ENCODE measurements at places on chromosomes 2 and 18.

- DNase-seq = no peak
These were observed 66.9 kb downstream of the HS1BP3 start for GRCh38 chr2:20584045-20584398.

DNA sequence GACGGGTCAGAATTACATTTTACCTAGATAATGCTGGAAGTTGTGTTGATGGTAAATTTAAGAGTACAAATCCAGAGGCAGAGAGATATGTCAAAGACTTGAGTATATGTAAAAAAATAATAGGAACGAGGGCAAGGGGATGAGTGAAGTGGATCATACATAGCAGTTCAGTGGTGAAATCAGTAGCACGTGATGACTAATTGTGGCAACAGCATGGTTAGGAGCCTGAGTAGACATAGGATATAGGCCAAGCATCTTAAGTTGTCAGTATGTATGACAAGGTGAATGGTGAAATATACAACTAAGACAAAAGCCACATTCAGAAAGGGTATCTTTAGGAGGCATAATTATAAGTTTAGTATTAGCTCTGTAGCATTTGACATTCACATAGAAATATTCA, 826.5 kb upstream of the PIK3C3 start:
- DNase-seq = no peak

DNA sequence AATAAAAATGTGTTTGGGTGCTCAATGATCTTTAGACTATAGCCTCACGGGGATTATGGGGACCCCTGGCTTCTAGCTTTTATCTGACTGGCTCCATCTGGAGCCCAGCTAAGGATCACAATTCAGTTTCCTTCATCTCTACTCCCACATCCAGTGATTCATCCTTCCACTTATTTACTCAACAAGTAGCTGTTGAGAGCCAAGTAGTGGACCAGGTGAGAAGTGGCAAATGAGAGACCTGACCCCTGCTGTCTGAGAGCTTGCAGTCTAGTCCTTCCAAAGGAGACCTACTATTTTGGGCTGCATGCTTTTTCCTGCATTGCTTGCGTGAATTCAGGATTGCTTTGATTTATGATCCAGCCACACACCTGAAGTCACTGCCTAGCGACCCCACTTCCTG, 10.7 kb upstream of the DSG3 start:
- no peak for DNase-seq

DNA sequence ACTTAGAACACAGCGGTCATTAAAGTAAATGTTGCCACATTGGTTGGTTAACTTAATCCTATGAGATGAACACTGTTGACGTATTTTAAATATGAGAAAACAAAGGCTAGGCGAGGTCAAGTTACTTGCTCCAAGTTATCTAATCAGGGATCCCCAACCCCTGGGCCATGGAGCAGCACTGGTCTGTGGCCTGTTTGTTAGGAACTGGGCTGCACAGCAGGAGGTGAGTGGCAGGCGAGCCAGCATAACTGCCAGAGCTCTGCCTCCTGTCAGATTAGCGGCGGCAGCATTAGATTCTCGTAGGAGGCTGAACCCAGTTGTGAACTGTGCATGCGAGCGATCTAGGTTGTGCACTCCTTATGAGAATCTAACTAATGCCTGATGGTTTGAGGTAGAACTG, 878.9 kb downstream of the CPS1 start:
- no peak for DNase-seq

DNA sequence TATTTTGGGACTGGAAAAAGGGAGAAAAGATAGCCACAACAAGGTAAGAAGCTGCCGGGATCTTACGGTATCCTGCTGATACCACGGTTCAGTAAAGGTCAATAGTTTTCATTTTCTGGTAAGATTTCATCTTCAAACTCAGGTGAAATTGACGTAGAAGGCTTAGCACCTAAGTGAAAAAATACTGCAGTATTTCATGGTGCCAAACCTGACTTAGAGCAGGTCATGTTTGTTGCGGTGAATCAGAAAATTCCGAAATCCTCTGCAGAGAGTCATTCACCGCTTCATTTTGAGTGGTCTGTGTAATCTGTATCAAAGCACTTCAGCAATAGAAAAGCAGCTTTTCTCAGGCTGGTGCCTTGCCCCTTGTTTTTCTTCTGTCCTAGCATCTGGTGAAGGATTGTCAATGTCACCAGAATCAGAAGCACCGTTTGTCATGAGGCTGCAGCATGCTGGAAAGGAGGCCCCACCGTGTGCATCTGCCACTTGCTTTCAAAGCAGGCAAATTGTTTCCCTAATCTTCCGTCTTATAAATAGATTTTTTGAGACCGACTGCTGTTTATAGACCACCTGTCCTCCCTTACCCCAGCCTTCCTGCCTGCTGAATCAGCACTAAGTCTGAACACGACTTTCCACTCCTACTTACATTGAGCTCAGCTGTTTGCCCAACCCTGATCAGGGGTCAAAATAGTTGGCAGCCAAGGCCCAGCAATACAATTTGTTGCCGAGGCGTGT, 156.3 kb downstream of the EML6 start:
- no peak for DNase-seq

- DNase-seq = no peak
These were observed 109.7 kb downstream of the RGPD3 start for GRCh38 chr2:106358521-106358920.

DNA sequence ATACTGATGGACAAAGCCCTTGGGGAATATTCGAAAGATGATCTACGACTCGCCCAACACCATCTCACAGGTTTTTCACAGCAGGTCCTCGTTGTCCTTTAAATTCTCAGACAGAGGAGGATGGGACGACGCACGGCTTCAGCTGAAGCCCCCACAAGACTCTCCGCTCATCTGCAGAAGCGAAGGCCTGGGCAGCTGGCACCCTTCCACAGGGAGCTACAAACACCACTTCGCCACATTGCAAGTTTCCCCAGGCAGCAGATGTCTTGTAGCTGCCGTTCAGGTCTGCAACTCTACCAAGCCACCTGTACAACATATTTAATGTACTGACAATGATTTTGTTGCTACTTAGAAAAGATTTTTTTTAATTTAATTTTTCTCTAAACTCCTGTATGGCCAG, 642.9 kb downstream of the ZEB2 start:
- DNase-seq = no peak
